ENCODE measurements at places on chromosomes 7 and 10.

DNA sequence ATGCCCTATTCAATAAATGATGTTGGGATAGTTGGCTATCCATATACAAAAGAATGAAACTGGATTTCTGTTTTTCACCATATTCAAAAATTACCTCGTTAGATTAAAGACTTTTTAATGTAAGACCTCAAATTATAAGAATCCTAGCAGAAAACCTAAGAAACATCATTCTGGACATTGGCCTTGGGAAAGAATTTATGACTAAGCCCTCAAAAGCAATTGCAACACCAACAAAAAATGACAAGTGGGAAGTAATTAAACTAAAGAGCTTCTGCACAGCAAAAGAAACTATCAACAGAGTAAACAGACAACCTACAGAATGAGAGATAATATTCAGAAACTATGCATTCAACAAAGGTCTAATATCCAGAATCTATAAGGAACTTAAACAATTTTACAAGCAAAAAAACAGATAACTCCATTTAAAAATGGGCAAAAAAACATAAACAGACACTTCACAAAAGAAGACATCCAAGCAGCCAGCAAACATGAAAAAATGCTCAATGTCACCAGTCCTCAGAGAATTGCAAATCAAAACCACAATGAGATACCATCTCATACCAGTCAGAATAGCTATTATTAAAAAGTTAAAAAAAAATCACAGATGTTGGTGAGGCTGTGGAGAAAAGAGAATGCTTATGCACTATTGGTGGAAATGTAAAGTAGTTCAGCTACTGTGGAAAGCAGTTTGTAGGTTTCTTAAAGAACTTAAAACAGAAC, 309.8 kb downstream of the AHR start:
- no peak for DNase-seq

- DNase-seq = no peak
Observed at GRCh38 chr10:80421707-80422536, 13.6 kb downstream of the PRXL2A start.

GRCh38 chr10:23079700-23080099, 15.7 kb upstream of the MSRB2 start:
- DNase-seq = no peak

GRCh38 chr7:42972699-42973500, 40.7 kb downstream of the MRPL32 start:
- peak; percentile 67 for DNase-seq

- no peak for DNase-seq
Observed at GRCh38 chr10:86413046-86413728, 46.6 kb upstream of the GRID1 start.

GRCh38 chr10:69056129-69056528, 31.8 kb upstream of the SRGN start:
- no peak for DNase-seq

DNA sequence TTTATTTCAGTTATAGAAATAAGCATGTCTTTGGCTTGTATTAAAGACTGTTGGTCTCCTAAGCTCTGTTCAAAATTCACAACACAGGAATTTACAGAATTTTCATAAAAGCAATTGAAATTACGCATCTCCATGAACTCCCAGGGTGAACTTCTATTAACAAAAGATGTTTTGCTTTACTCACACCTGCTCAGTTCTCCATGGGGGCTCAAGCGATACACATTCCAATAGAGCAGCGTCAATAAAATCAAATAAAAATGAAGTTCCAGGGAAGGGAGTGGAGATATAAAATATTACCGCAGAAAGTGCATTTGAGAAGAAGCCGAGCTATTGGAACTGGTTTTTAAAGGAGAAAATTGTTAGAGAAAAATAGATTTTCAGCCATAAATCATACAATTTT, 41.5 kb upstream of the ZNF438 start:
- no peak for DNase-seq

DNA sequence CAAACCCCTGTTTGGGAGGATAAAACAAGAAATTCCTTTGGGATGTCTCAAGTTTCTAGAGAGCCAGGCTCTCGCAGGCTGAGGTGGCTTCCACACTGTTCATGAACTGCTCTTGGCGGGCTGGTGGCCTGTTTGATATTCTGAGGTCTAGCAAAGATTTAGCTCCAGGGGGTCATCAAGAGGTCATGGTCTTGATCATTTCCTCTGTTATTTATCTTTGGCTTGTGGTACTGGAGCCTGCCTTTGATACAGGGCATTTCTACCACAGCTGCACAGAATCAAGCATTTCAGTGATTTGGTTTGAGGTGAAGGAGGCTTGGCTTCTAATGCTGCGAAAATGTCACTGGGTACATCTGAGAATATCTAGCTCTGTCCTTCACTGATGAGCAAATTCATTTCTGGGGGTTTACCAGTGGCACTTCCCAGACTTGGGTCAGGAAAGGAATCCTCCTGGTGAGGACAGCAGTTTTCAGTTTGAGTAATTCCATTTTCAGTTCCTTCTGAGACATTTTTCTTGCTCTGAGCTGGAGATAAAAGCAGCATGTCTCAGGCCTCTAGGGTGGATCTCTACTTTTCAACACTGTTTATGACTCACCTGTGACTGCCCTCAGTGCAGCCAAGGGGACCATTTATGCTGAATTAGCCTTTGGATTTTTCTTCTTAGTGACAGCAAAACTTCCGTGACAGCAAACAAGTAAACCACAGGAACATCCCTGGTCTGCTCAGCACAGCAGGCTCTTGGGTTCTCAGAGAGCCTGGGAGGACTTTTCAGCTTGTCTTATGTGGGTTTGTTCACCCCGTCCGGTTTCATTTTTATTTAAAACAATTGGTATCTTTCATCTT, 312.0 kb downstream of the RNLS start:
- peak; percentile 37 for DNase-seq

- DNase-seq = no peak
Observed at GRCh38 chr10:29702273-29703164, 67.7 kb upstream of the SVIL start.

- no peak for DNase-seq
Observed at GRCh38 chr7:100612730-100613390, 520 bp downstream of the MOSPD3 start.

DNA sequence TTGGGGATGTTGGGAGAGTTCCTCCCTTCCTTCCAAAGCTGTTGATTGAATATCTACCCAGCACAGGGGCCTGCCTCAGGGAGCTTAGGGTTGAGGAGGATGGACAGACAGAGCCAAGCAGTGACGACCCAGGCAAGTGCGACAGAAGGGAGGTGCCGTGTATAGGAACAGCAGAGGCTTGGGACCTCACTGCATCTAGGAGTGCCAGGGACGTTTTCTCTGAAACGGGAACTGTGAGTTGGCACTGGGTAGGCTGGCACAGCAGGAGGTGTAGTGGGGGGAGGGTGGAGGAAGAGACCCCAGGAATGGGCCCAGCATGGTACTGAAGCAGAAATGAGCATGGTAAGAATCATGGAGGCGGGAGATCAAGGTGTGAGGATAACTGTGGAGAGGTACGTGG, 55.3 kb upstream of the MGMT start:
- no peak for DNase-seq

DNA sequence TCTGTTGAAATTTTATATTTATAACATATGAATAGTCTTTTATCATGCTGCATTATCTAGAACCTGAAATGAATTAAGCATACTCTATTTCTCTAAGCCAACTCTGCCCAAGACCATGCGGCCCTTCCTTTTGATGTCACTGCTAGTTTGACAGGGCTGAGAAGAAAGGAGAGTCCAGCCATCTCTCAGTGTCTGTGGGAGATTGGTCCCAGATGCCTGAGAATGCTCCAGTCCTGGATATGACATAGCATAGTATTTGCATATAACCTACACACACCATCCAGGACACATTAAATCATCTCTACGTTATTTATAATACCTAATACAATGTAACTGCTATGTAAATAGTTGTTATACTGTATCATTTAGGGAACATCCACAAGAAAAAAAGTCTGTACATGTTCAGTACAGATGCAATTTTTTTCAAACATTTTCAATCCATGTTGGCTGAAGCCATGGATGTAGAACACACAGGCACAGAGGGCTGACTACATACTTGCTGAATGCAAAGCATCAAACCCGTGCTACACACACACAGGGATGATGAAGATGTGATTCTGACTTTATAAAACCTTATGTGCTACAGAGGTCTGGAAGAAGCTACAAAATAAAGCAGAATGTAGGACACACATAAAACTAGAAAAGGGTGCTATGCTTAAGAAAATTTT, 315.4 kb downstream of the PARD3 start:
- no peak for DNase-seq

DNA sequence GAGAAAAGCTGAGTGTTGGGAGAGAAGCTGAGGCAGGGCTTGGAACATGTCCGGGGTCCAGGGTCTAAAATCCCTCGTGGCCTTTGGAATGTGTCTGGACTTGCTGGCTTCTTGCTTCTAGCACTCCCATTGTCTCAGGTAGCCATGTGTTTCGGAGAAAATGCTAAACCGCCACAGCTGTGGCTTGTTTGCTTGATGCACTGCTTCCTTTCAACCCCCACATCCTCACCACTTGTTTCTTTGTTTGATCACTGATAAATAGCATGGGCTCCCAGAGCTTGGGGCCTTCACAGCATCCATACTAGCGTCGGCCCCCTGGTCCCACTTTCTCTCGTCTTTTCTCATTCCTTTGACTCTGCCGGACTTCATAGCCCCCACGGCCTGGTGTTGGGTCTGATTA, 102.7 kb downstream of the ANKRD26 start:
- DNase-seq = no peak

GRCh38 chr7:151840088-151840910, 36.6 kb downstream of the PRKAG2 start:
- DNase-seq = no peak

DNA sequence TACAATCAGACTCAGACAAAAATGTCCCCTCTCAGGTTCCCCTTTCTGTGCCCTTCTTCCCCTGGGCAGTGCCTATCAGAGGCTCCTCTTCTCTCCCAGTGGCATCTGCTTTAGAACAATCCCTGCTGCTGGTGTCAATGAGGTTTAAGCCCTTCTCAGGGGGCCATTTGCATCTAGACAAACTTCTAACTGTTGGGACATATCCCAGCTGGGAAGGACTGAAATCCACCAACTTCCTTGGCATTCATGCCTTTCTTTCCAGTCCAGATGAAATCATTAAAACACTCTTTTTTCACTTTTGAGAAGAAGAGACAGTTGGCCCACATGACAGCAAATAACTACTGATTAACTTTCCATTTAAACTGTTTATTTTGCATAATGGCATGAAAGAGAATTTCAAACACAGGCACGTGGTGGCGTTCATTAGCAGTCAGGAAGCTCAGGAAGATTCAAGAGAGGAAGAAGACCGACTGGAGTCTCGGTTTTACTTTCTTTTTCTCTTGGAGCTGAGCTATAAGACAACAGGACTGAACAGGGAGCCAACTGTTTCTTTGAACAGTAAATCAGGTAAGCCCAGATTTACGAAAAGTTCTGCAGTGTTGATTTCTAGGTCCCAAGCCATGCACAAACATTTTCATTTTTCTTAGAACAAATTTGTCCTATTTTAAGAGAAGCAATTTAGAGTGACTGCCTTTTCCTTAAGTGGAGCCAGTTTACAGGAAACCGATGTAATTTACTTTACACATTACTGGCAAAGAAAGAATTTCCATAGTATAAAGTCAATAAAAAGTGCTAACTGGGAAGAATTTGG, at the start of gene GIMAP2:
TSS of gene GIMAP2 (plus strand) at position 488 of the 811 bp plus-strand sequence. CDS start 1,354 bp downstream, outside the sequence.
- no peak for DNase-seq

GRCh38 chr10:7458556-7458955, 47.7 kb upstream of the SFMBT2 start:
- no peak for DNase-seq

- no peak for DNase-seq
Observed at GRCh38 chr10:44660271-44660670, 250.9 kb upstream of the TMEM72 start.

DNA sequence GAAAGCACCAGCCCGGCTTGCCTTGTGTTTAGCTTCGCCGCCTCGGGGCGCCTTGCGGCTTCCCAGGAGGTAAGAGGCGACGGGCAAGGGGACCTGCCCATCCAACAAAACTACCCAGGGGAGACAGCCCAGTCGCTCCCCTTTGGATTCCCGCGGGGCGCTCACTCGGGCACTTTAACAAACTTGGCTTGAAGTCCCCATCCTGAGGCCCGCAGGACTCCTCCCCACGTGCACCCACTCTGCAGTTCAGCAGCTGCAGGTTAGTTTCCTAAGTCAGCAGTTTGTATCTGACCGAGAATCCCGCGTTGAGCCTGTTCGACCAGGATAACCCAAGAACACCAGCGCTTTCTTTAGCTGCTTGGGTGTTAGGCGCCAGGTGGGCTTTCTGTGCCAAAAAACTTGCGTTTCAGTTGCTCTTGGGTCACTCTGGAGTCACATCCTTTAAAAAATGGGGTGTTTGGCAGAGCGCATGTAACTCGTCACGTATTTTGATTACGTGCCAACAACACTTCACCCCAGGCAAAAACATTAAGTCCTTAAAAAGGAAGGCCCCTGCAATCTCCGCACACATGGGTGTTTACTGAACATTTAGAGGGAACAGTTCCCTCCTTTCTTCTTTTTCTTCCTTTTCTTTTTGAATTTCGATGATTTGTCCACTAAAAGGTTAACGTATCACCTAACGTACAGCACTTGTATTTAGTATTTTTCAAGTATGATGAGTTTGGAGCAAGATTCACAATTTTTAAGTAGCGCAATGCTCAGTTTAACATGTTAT, 876 bp downstream of the DNAH11 start:
- no peak for DNase-seq

GRCh38 chr7:72098807-72099580, 313.1 kb downstream of the CALN1 start:
- peak; percentile 72 for DNase-seq

GRCh38 chr10:12109286-12109685, 20.2 kb upstream of the SEC61A2 start:
- no peak for DNase-seq

DNA sequence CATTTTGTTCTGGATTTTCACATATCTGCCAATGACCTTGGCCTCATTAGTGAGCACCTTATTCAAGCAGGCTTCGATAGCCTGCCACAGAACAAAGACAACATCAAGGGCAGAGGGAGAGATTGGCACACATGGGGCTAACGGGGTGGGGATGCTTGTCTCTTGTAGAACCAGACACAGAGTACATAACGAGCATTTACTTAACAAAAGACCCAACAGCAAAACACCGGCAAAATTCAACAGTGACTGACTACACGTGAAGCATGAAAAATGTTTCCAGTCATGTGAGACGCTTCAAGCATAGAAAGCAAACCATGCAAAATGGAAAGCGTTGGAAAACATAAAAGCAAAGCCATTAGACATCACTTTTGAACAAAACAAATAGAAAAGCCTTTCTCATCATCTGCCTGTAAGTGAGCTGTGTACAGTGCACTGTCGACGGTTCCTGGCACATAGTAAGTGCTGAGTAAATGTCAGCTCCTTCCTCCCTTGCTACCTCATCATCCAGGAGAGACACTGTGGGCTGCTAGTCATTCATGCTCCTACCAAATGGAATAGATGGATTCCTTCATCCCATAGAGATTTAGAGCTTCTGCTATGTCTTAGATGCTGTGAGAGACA, 134.4 kb upstream of the AGK start:
- DNase-seq = no peak

DNA sequence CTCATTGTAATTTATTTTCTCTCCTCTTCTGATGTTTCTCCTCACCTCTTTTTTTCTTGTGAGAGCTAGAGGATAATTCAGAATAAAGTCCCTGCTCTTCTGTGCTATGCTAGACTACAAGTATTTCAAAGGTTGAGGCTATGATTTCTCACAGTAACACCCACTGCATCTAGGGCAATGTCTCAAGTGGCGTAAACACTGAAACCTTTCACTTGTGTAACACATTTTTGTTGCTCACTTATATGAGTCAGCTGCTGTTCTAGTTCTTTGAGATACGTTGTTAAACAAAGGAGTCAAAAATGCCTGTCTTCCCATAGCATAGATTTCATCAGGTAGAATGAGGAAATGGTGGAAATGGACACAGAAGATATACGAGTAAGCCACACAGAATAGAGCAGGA, 305.1 kb upstream of the PITRM1 start:
- DNase-seq = no peak
